ENCODE measurements at places on chromosomes 16 and 17.

DNA sequence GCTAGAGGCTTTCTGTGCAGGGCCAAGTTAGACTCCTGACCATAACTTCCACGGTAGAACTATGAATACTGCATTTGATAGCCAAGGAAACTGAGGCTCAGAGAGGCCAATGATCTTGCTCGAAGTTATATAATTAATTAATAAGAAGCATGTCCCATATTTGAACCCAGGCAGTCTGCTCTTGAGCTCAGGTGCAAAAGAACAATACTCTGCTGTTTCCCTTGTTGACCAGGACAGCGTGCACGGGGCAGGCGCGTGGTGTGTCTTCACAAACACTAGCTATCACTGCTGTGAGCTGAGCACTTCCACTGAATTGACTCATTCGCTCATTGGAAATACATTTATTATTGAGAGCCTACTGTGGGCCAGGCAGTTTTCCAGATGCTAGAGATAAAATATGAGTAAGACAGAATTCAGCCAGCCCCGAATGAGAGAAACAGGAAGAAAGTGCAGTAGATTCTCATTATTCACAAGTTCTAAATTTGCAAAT lies 1.6 kb downstream of the CHD9 start:
- no peak for DNase-seq

- no peak for DNase-seq
These were observed 95.7 kb downstream of the WNT3 start for GRCh38 chr17:46722662-46723285.

- no peak for DNase-seq
These were observed 6.0 kb downstream of the ST3GAL2 start for GRCh38 chr16:70432723-70433457.

DNA sequence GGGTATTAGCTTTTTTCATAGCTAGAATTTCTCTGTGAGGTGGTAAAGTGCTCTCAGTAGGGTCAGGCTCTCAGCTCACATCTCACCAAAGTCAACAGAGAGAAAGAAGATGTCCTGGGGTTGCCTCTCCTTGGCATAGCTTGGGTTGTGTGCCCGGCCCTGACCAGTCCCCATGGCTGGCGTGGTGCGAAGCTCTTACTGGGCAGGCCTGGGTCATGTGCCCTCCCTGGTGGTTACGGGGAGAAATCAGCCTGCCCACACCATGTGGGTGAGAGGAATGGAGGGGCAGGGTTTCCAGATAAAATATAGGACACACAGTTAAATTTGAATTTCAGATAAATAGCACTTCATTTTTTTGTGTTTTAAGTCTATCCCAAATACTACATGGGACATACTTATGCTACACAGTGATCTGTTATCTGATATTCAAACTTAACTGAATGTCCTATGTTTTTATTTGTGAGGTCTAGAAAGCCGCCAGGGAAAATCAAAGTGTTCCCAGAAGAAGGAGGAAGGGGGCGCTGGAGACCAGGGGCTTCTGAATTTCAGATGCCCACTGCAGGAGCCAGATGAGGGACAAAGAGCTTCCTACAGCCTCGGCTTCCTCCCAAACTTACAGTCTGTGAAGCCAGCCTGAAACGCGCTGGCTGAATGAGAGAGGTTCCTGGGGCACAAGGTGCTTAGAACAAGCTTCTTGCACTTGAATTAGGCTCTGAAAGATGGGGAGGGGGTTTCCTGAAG lies 45.4 kb downstream of the NKD1 start:
- DNase-seq: no peak

DNA sequence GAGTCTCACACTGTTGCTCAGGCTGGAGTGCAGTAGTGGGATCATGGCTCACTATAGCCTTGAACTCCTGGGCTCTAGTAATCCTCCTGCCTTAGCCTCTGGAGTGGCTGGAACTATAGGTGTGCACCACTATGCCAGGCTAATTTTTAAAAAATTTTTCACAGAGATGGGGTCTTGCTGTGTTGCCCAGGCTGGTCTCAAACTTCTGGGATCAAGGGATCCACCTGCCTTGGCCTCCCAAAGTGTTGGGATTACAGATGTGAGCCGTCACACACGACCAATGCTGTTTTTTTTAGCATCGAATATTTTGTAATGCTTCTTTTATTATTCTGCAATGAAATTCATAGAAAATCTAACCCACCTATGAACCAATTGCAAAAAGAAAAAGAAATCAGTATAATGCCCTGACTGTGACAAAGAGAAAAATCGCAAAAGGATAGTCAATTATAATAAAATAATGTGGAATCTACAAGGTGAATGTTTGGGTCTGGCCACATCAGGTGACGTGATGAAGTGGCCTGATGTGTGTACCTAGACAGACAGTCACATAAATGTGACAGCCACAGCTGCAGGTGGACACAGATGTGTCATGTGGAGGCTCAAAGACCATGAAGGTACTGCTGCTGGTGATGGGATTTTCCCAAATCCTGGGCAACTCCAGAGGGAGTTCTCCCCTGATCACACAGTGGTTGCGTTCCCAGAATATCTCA lies 33.6 kb upstream of the ZCCHC14 start:
- DNase-seq: no peak

DNA sequence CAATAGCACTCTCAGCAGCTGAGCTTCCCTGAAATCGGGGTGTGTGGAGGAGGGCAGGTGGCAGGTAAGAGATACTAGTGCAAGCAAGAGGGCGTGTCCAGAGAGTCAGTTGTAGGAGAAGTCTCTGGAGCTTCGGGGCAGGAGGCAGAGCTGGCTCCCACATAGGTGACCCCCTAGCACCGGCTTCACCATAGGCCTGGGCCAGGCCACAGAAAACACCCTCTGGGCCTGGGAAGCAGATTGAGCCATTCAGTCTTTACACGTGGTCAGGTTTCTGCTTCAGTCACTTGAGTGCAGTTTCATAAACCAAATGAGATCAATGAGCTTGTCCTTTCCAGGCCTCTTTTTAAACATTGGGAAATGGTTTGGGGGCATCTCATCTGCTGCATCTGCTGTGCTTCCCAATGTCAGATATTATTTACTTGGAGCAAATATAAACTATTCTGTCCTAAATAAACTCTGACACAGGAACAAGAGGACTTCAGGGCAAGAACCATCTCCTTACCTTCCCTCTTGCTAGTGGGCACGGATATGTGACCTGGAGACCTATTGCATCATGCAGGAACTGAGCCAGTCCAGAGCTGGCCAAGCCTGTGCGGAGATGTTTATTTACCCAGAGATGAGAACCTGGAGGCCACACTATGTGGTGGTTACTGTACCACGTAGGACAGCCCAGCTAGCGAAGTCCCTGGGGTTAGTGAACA lies 16.1 kb downstream of the CCR7 start:
- DNase-seq: peak; percentile 2

Measured in NCI-H1105 treated with DMSO at 0.1 percent for 48 hours (cell line).